Activated CD4-positive, alpha-beta T cell treated with anti-CD3 and anti-CD28 coated beads, Interleukin-2, amount 10 ng/mL, durations not matched to agents 7 days and 5 days (primary cell): ENCODE measurements at places on chromosomes 7 and 10.

DNA sequence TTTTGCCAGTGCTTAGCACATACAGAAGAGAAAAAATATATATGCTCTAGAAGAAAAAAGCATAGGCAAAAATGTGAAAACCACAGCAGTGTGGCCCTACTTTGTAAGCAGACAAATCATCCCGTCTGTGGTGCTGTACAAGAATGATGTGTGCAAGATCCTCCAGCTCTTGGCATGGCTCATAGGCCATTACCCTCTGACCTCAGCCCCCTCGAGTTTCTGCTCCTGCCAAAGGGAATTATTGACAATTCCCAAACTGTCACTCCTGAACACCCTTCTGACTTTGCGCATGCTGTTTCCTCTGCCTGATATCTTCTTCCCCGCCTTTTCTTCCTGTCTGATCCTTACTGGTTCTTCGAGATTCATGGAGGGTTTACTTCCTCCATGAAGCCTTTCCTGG is 27.1 kb downstream of the PLA2G12B start:
- peaks cover 12% of the 10 kb centered on the region for H3K27me3 ChIP-seq
- no peaks in the 10 kb centered on the region for H3K4me1 ChIP-seq
- H3K4me3 ChIP-seq: no peak overlapping the region

DNA sequence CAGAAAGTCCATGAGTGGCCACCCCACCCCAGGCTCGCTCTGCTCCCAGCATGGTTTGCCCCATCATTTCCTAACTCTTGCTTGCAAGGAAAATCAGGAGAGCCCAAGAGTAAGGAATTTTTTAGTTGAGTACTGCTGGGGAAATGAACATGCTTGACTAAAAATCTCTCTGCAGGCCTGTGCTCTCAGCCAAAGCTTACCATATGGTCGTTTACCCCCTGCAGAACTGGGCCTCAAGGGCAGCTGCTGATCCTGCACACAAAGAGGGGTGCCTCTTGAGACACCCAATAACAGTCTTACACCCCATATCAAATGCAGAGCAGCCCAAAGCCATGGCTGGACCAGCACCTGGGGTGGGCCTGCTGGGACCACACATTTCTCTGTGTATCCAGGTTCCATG is 183.2 kb downstream of the CXCL12 start:
- DNase-seq: no peak
- no peak overlapping the region for H3K4me3 ChIP-seq
- H3K27me3 ChIP-seq: peaks cover 2% of the 10 kb centered on the region
- no peaks in the 10 kb centered on the region for H3K36me3 ChIP-seq

DNA sequence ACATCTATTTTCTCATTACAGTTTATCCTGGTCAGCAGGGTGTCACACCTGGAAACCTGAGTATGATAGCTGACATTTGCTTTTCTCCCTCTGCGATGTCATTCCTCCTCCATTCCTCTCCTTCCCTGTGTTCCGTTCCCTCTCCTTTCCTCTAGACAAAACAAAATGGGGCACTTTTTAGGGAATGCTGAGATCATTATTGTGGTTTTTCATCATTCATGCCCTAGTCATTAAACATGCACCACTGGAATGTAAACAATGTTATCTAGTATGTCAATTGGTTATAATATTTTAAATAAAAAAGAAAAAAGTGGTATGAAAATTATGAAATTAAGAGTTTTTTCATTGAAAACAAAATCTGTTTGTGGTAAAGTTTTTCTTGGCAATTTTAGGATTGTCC is 132.6 kb downstream of the MAPK8 start:
- no peaks in the 10 kb centered on the region for H3K4me1 ChIP-seq
- H3K27ac ChIP-seq: no peak overlapping the region
- DNase-seq: no peak
- no peaks in the 10 kb centered on the region for H3K27me3 ChIP-seq
- H3K4me3 ChIP-seq: no peak overlapping the region

DNA sequence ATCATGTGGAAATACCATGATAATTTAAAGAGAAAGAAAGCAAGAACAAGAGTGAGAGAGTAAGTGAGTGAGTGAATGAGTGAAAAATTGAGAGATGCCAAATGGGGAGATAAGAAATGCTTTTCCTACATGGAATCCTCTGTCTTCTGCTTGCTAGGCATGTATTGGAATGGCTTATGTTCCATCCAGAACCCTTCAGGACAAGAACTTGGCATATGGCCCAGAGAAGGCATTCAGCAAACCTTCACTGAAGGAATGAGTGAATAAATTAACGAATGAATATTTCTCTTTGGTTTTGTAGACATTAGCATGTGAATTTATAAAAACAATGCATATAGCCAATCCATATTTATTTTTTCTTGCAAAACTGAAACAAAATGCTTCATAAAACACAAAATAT is 162.2 kb downstream of the LRRTM3 start:
- H3K4me3 ChIP-seq: no peak overlapping the region
- DNase-seq: no peak
- H3K4me1 ChIP-seq: no peaks in the 10 kb centered on the region
- no peak overlapping the region for H3K27ac ChIP-seq
- no peaks in the 10 kb centered on the region for H3K36me3 ChIP-seq
